NCI-H510A treated with DMSO at 0.1 percent for 48 hours (cell line): ENCODE measurements at places on chromosomes 2 and 18.

- peak; percentile 98 for DNase-seq
Measured at GRCh38 chr2:174699993-174700766, 64.1 kb downstream of the CHRNA1 start.

GRCh38 chr2:216351172-216351925, 20.9 kb downstream of the MARCHF4 start:
- DNase-seq, result no peak

DNA sequence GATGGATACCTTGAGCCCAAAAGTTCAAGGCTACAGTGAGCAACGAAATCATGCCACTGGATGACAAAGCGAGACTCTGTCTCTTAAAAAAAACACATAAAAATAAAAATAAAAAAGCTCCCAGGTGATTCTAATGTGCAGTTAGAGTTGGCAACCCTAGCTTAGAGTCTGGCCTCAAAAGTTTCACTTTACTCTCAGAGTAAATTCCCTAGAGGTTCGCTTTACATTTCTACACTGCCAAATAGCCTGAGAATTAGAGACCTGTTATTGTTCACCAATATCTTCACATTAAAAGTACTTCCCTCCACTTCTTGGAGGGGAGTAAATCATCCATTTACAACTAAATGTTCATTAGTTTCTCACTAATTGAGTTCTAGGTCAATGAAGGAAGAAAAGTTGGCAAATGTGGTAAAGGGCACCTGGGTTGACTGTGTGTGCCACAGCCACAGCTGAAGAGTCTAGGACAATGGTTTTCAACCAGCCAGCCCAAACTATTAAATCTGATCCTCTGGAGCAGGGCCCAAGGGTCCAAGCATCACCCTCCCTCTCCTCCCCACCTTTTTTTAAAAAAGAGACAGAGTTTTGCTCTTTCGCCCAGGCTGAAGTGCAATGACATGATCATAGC, 15.2 kb upstream of the TMEM37 start:
- DNase-seq, result no peak

DNA sequence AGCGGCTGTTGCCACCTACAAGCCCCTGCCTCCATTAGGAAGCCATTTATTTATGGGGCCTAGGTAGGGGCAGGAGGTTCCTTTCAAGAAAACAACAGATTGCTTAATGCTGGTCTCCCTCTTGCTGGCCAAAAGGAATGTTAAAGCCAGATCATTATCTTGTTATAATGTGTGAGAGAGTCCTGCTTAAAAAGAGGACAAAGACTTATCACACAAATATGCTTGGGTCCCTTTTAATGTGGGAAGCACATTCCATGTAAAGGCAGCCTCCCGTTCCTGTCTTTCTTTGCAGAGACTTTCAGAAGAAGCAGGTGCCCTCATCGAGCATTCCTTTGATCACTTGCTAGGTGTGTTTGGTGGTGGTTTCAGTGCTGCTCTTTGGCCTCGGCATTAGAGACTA, 76.4 kb downstream of the AGAP1 start:
- DNase-seq, result no peak

DNA sequence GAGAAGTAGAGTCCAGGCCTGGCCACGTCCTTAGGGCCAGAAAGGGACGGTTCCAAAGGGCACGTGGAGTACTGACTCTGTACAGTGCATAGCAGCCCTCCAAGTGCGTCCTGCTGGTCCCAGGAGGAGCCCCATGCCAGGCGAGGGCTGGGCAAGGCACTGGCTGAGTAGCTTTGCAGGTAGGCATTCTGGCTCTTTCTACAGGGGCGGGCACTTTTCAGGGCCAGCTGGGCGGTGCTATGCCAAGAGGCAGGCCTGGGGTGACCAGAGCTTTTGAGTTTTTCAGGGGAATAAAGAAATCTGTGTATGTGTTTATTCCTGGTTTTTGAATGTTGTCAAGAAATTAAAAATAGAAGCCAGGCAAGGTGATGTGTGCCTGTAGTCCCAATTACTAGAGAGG, 15.4 kb upstream of the GLI2 start:
- no peak for DNase-seq

DNA sequence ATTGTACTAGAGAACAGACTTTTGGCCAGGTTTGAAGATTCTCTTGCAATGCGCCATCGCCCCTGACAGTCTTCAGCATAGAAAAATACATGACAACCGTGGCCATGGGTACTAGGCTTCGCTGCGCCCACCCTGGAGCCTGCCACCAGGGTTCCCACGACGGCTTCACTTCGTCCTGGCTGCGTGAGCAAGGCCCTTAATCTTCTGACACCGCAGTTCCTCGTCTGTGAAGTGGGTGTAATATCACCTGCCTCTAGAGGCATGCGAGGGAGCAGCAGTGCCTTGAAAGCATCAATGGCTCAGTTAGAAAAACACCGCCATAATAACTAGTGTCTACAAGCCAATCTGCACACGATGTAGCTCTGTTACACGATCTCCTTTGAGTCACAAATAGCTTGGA, 175.2 kb upstream of the HS6ST1 start:
- DNase-seq, result no peak

GRCh38 chr2:185895828-185896693, 157.5 kb downstream of the FSIP2 start:
- DNase-seq, result no peak

GRCh38 chr2:143481733-143482132, 352.5 kb downstream of the ARHGAP15 start:
- DNase-seq, result no peak

GRCh38 chr2:12050396-12050795, 304.0 kb downstream of the LPIN1 start:
- peak; percentile 58 for DNase-seq

DNA sequence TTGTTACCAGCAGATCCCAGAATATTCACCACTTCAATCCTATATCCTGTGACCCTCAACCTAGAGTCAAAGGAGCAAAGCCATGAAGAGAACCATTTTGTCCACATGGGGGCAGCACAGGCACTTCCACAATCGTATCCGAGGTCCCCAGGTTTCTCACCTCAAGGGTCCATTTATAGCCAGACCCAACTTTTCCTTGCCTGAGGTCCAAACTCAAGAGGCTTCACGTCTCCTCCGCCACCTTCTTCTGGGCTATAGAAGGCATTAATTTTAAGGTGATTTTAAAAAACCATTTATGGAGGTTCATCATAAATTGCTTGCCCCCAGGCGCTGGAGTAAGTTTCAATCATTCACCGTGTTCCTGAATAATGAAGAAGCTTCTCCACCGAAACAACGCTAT, 111.6 kb upstream of the NABP1 start:
- DNase-seq, result peak; percentile 79

DNA sequence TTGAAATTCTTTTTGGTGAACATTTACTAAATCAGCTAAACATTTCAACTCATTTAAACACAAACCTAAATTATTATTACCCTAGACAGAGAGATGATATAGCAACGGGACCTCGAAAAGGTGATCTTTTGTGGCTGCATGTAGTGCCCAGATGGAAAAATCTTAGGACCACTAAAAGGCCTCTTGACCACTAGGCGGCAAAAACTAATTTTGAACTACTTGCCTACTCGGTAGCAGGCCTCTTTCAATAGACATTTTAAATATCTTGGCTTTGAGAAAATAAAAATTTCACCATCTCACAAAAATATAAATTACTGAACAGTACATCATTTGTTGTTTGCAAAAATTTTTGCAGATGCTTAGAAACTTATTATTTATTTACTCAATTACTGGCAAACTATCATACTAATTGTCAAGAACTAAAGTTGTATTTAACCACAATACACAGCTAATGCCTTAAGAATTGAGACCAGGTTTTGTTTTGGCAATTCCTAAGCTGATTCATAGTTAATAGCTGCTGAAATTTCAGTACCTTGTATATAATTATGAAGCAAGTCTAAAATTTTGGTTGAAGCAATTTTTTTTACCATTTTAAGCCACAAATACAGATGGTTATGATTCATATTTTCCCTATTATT, 9.4 kb downstream of the COL3A1 start:
- DNase-seq, result no peak

DNA sequence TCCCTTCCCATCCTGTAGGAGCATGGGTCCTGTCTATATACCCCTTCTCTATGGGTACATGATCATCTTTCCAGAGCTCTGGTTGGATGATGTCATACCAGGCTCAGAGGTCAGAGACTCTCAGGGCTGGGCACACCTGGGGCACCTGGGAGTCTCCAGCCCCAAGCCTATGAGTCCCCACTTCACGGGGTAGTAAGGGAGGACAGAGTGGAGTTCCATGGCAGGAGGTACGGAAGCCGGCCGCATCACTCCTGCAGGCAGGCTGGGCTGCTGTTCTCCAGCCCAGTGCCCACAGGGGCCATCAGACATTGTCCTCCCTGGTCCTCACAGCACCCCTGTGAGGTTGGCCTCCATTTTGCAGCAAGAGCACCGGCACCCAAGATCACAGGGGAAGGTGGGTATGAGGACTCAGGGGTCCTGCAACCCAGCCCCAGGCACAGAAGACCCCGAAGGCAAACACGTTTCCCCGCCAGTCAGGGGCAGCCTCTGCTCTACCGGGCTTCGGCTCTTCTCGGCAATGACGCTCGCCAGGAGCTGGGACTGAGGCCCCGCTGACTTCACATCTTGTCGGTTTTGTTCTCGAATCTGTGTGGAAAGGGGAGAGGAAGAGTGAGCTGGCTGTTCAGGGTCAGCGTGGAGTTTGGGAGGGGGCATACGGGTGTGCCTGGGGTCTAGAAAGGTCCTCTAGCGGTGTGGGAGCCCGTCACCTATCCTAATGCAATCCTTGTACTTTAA, 91.5 kb downstream of the ADD2 start:
- DNase-seq, result no peak

GRCh38 chr18:67282796-67283195, 233.7 kb downstream of the DSEL start:
- DNase-seq, result no peak

DNA sequence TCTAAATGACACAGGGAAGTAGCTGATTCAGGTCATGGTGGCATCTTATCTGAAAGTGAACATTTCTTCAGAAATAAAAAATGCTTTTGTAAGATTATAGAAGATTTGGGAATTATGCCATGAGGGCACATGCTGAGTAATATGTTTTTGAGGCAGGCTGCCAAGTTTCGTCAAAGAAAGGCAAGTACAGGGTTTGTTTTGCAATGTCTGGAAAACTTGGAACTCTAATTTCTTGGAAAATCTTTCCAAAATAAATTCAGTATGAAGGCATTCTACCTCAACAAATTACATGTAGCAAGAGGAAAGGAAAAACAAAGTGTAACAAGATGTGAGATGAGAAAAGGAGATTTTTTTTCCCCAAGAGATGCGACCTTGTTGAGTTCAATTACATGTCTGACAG, 167.7 kb downstream of the PLCL1 start:
- DNase-seq, result no peak

DNA sequence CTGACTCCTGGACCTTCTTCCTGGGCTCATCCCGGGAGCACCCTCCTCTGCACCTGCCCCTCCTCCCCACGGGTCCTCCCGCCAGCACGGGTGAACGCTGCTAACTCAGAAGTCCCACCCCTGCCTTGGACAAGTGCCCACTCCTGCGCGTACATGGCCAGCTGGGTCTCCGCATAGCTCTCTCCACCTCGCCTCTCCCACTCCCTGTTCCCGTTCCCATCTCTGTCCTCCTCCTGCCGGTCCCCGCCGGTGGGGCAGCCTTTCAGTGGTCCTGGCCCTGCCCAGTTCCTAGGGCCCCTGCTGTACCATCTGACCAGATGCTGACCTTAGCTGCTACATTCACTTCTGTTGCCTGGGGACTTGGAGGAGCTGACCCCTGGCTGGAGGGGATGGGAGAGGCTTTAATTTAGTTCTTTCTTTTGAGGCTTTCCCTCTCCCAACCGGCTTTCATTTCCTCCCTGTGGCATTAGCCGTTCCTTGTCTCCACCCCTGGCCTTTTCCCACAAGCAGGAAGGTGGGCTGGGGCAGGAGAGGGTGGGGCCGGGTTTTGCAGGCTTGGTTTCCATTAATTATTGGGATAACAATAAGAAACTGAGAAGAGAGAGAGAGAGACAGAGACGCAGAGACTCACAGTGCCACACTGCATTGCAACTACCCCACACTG, 136.1 kb downstream of the SH3BP4 start:
- no peak for DNase-seq

- DNase-seq, result no peak
Measured at GRCh38 chr2:30105556-30105955, 41.3 kb upstream of the YPEL5 start.

GRCh38 chr2:219572237-219573001, at the start of gene INHA:
Gene INHA, plus strand, starts transcription at chr2:219572310. Its CDS starts 65 bp downstream, at chr2:219572375.
- no peak for DNase-seq

- no peak for DNase-seq
Measured at GRCh38 chr18:36933552-36933951, 104.6 kb downstream of the KIAA1328 start.

- DNase-seq, result no peak
Measured at GRCh38 chr18:58386780-58387179, 242.1 kb downstream of the ALPK2 start.

- DNase-seq, result no peak
Measured at GRCh38 chr18:63422864-63423304, 608 bp upstream of the VPS4B start.

DNA sequence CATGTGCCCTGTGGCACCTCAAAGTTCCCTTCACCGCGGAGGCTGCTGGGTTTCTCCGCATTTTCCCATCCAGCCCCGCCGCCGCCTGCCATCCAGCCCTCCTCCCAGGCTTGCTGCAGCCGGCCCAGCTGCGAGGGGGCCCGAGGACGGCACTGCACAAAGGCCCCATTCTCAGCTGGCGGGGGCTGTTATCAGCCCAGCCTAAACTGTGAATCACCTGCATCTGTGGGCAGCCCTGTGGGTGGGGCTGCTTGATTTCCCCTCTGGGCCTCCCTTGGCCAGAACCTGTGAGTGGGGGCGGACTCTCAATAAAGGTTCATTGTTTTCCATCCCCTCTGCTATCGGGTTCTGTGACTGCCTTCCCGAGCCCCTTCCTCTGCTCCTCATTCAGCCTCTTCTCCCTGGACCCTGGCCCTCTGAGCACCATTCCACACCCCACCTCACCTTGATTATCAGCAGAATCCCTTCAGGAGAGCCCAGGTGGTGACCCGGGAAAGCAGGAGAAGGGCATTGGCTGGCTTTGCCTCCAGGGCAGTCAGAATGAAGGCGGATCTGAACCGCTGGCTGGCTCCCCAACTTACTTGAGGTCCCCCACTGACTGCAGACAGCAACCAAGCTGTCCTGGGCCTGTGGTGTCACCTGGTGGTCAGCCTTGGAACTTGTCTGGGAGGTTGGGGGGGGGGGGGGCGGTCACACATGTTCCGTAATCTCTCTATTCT, 204.5 kb downstream of the ZFP36L2 start:
- DNase-seq, result no peak

- no peak for DNase-seq
Measured at GRCh38 chr18:58662118-58662517, 9.1 kb upstream of the MALT1 start.

DNA sequence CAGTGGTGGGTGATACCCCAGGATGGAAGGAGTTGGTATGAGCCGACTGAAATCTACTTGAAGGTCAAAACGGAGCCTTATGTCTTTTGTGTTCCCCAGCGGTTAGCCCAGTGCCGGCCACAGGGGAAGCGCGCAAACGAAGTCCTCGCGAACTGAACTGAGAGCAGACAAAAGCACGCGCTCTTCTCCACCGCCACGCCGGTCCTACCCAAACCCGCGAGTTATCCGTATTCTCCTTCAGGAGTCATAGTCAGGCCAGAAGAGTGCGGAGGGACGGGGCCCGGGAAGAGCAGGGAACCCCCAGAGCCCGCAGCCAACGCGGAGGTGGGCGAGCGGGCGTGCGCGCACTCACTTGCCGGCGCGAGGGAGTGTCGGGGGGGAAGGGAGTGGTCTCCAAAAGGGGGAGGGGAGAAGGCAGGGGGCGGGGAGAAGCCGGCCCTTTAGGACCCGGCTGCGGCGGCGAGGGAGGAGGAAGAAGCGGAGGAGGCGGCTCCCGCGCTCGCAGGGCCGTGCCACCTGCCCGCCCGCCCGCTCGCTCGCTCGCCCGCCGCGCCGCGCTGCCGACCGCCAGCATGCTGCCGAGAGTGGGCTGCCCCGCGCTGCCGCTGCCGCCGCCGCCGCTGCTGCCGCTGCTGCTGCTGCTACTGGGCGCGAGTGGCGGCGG, at the start of gene IGFBP2:
IGFBP2 (plus strand) TSS at position 469 of the 664 bp plus-strand sequence; CDS start at position 573, 104 bp downstream.
- DNase-seq, result peak; percentile 70
